ENCODE measurements at places on chromosomes 13 and 19.

GRCh38 chr19:6269101-6269886, 10.5 kb downstream of the MLLT1 start:
- DNase-seq, result no peak

GRCh38 chr13:40193286-40194223, 472.9 kb downstream of the FOXO1 start:
- DNase-seq, result no peak

- DNase-seq, result no peak
Measured at GRCh38 chr13:43758834-43759233, 27.9 kb downstream of the ENOX1 start.

DNA sequence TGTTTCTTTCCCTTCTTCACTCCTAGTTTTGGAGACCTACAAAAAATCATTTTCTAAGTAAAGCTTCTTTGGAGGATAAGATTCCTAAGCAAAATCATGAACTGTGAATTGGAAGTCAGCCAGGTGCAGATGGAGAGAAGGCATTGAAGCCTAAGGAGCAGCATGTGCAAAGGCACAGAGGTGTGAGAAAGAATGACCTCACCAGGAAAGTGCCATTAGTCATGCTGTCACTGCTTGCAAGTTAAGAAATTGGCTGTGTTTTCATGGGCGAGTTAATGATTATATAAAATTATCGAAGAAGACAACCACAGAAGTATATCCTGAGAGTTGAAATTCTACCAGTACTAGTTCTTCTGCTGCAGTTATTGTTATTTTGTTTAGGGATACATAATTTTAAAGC, 80.3 kb upstream of the KLHL1 start:
- DNase-seq, result no peak

- no peak for DNase-seq
Measured at GRCh38 chr19:49894011-49894664, 2.5 kb downstream of the IL4I1 start.

DNA sequence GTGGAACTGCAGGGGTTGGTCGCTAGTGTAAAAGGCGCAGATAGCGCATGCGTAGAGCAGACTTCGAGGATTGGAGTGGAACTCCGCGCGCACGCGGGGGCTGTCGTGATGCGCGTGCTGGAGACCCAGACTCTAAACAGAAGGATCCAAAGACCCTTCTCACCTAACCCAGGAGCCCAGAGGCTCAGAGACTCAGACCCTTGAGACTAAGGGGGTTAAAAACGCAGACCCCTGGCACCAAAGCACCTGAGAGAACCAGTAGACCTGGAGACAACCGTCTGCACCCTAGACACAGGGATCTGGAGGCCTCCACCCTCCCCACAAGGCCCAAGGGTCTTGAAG, 567 bp upstream of the CTU1 start:
- DNase-seq, result peak; percentile 86

GRCh38 chr19:55617426-55617825, 6.9 kb downstream of the ZNF784 start:
- DNase-seq, result no peak

GRCh38 chr19:23312515-23312914, 62.3 kb upstream of the ZNF724 start:
- no peak for DNase-seq

DNA sequence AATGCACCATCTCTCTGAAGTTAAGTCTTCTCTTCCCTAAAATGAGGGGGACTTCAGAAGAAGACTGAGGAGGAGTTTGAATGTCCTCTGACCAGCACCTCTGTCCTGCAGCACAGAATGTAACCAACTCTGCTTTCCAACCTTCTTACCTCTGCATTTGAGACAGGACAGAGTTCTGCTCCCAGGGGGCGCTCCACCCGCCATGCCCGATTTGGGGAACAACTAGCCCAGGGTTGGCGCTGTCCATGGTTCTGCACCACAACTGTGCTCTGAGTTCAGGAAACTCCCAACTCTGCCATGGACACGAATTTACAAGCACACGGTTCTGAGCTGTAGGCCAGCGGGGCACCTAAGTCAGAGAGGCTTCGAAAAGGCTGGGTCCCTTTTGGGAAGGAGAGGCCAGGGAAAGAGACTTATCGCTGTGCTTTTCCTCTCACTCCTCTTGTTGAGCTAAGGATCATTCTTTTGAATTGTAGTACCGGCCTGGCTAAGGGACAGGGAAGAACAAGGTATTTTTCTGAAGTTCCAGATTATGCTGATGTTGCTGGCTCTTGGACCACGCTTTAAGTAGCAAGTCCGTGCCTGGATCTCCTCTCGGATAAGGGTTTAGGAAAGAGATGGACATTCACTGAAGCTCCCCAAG, 22.2 kb downstream of the SIGLEC5 start:
- peak; percentile 35 for DNase-seq

GRCh38 chr13:28636677-28637317, 22.1 kb upstream of the POMP start:
- DNase-seq, result no peak

- no peak for DNase-seq
Measured at GRCh38 chr19:32166238-32166637, 179.2 kb upstream of the ZNF507 start.

DNA sequence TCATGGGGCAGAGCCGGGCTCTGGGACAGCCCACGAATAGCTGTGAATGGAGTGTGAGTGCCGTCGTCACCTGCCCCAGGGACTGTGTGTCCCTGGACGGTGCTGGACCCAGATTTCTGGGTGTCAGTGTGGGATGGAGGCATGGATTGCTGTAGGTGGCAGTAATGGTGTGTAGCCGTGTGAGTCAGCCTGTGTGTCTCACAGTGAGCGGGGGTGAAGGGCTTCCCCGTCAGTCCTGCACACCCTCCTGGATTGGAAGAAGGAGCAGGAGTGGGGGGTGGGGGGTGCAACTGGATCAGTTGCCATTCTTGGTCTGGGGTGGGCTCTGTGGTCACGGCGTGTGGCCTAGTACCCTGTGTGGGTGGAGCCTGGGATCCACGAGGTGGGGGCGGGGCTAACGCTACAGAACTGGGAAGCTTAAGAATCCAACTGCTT, 6.5 kb upstream of the LTBP4 start:
- no peak for DNase-seq

DNA sequence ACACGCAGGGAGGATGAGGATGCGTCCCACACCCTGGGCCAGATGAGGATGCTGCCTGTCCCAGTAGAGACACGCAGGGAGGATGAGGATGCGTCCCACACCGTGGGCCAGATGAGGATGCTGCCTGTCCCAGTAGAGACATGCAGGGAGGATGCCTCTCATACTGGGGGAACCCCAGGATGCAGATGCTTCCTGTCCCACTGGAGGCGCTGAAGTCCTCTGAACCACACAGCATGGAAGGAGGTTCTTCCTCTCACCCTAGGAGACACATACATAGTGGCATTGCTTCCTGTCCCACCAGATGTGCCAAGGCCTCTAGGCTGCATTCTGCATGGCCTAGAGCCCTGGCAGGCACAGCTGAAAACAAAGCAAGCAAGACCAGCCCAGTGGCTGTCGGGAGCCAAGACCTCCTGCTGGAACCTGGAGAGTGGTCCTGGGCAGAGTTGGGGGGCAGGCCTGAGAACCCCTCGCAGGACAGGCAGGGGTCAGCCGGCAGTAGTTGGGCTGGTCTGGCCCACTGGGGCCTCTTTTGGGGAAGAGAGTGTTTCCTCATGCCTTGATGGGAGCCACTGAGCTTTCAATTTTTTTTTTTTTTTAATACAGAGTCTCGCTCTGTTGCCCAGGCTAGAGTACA, 4.3 kb downstream of the HPN start:
- DNase-seq, result no peak

- no peak for DNase-seq
Measured at GRCh38 chr13:112710855-112711527, 21.2 kb downstream of the ATP11A start.

DNA sequence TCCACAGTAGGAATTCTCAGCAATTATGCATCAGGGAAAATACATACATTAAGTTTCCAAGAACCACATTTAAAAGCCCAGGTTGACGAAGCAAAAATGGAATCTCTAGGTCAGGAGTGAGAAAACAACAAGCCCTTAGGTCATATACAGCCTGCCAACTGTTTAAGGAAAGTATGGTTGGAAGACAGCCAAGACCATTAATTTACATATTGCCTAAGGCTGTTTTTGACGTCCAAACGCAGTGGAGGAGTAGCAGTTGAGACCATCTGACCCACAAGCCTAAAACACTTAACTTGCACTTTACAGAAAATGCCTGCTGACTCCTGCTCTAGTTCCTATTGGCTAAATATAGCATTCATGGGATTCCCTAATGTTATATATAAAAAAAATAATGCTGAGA, 299.0 kb downstream of the ITGBL1 start:
- DNase-seq, result no peak

DNA sequence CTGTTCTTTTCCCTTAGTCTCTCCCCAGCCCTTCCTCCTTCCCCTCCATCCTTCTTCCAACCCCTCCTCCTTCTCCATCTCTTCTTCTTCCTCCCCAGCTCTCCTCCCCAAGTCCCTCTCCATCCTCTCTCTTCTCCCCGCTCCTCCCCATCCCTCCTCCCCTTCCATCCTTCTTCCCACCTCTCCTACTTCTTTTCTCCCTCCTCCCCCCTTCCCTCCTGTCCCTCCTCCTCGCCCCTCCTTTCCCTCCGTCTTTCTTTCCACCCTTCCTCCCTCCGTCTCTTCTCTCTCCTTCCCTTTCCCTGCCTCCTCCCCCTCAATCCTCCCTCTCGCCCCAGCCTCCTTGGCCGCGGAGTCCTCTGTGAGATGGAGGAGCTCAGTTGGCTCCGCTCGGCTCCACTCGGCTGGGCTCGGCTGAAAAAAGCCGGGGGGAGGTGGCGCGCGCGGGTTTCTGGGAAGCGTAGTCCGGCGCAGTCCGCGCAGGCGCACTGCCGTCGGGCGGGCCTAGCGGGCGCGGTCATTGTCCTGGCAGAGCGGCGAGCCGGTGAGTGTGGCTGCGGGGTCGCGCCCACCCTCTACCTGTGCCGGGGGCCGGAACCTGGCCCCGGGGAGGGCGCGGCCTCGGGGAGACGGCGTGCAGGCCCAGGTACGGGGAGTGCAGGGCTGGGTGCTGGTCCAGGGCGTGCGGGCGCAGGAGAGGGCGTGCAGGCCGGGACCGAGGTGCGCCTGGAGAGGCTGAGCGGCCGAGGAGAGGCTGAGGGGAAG, at the start of gene ZNF71:
TSS of gene ZNF71 (plus strand) at position 520 of the 765 bp plus-strand sequence. CDS start 6,257 bp downstream, outside the sequence.
- peak; percentile 85 for DNase-seq

DNA sequence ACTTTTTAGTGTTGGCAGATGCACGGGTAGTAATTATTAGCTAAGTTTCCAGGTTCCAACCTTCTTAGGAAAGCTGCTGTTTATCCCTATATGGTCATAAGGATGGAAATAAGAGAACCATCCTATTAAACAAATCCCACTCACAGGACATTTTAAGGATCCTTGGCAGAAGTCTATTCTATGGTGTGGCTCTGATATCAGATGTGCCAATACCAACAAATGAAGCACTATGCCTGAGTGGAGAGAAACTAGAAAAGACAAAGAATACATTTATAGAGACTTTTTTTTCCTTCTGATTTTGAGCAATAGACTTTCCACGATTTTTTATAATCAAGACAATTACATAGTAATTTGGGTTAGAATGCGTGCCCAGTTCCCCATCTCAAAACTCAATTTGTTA, 12.6 kb downstream of the PCDH17 start:
- DNase-seq, result no peak

DNA sequence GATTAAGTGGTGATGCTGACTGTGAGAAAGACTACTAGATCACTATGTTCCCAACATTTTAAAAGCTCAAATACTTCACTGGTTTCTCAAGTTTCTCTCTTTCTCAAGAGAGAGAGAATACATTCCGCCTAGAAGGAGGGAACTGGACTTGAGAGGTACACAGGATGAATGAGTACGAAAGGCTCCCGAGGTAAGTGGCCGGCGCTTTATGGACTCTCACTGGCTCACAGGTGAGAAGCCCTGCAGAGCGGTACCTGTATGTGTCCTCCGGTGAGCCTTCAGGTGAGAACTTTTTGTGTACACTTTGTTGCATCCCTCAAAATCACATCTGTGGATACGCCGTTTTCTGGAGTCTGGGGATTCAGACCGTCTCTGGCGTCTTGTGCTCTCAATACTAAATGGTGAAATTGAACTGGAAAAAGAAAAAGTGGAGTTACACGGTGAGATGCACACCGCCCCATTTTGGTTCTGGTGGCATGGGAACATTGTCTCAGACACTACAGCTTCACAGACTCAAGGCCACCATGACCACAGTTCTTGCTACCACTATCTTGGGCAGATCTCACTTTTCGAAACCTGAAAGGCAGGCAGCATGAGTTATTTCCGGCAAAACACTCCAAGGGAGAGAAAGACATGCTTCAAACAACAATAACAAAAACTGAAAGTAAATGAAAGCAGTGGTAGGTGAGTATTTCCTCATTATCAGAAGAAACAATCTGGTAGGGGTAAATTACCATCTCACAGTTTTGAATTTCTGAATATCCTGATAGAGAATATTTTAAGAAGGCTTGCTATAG, 418.9 kb downstream of the KLF12 start:
- peak; percentile 47 for DNase-seq

DNA sequence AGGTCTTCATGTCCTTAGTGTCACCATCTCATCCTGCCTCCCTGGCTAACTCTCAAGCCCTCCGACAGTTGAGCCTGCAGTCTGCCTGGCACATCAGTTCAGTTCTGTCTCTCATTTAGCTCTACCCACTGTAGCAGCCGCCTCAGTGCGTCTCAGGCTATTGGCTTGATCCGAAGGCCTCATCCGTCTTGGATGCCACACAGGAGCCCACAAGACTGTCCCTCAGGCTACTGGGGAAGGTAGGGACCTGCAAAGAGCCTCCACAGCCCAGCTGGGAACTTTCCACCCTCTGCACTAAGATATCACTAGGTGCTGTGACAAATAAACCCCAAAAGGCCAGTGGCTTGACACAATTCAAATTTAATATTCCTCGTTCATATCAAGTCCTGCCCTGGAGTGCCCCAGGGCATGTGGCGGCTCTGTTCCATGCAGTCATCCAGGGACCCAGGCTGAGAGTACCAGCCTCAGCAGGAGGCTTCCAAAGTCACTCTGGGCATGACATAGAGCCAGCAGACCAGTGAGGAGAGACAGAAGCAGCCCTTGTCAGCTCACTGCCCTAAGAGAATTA, 5.7 kb downstream of the VSTM2B start:
- no peak for DNase-seq

- no peak for DNase-seq
Measured at GRCh38 chr13:113612607-113613006, 28.1 kb downstream of the TFDP1 start.

DNA sequence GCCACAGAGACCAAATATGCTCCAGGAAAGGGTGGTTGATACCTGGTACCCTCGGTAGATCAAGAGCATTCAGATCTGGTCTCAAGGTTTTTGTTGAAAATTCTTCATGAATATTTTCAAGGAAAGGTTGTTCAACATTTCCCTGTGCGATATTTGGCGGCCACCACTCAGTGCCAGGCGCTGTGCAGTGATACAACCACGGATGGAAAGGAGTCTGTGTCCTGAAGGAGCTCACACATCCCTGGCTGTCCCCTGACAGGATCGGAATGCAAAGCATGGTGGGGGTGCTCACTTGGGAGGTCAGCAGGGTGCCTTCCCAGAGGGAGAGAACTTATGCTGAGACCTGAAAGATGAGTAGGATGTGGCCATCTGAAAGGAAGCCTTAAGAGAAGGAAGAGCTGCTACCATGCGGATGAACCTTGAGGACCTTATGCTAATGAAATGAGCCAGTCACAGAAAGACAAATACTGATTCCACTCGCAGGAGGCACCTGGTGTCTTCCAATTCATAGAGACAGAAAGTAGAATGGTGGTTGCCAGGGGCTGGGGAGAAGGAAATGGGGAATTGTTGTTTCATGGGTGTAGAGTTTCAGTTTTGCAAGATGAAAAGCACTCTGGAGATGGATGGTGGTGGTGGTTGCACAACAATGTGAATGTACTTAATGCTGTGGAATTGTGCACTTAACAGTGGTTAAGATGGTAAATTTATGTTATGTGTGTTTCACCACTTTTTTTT, 41.6 kb downstream of the HSPH1 start:
- DNase-seq, result no peak

Measured in stimulated activated naive CD4-positive, alpha-beta T cell treated with Interleukin-2 at 50 U/mL for 16 hours (primary cell).